ENCODE measurements at places on chromosomes 12 and 14.

GRCh38 chr14:92416544-92416943 lies 93.6 kb downstream of the SLC24A4 start:
- no peak for DNase-seq

DNA sequence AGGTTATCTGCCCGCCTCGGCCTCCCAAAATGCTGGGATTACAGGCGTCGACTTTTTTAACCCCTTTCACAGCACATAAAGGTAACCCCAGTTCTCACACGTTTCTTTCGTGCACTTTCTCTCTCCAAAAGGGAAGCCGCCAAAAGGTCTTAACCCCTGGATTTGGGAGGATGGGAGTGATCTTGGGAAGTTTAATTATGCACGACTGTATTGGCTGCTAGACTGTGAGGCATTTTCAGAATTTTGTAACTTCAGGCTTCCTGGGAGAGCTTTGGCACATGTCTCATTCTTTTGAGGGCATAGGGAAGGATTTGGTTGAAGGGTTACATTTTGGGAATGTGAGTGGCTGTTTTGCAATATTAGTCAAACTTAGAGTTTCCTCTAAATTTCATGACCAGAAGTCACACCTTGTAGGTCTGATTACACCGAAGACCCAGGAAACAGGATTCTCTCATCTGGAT lies 1.4 kb upstream of the SMARCC2 start:
- no peak for DNase-seq

- no peak for DNase-seq
Measured at GRCh38 chr12:40123496-40123895, 17.6 kb upstream of the SLC2A13 start.

DNA sequence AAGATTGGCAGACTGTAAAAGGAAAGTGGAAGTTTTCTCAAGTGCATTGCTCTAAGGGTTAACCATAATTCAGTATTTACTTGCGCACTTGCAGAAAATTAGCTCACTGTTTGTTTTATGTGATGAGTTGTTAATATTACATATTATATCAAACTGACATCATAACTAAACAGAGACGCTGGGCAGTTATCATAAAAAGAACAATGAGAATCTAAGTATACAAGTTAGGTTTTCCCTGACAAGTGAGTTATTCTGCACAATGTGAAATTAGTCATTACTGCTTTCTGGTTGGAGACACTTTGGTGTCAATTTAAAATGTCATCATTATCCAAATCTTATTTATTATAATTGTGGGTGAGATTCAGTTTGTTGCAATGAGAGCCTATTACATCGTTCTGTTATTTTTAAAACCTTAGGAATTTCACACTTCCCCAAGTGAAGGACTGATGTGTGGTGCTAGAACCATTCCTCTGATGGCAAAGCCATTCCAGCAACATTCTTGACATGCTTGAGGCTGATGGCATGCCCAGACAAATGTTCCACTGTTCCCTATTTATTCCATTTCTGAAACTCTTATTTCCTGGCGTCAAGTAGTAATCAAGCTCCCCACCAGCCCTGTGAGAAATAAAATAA lies 90.1 kb upstream of the FLRT2 start:
- DNase-seq, result no peak

DNA sequence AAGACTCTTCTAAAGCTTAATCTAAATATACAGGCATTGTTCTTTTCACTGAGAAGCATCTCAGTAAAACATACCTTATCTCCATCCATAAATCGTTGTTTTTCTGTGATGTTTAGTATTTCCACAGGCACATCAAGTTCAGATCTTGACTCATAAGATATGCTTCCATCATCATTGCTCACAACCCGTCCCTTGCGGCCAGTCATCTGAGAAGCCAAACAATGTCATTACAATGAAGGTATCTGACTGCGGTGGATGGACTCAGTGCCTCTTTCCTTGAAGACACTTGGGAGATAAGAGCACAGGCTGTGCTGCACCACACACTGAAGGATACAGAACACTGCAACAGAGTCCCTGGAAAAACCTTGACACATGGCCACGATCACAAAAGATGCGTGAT lies 44.8 kb downstream of the SBNO1 start:
- DNase-seq, result no peak

DNA sequence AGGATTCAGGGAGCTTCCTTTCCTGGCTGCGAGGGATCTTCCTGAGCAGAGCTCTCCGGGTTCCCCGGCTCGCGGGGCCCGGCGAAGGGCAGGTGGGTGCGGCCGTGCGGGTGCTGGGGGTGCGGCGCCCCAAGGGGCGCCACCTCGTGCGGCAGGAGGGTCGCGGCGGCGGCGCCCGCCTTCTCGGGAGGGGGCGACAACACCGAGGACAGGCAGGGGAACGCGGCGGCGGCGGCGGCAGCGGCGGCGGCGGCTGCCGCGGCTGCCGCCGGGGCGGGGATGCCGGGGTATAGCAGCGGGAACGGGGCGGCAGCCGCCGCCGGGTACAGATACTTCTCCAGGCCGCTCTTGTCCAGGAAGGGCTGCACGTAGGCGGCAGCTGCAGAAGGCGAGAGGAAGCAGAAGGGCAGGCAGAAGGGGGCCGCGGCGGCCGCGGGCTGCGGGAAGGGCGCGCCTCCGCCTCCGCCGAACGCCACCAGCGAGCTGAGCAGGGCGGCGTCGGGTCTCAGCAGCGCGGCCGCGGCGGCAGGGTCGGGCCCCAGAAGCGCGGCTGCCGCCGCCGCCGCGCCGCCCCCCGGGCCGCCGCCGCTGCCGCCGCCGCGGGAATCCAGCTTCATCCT lies 2.7 kb downstream of the BHLHE41 start:
- DNase-seq, result peak; percentile 37

GRCh38 chr14:69483765-69484443 lies 624 bp upstream of the PLEKHD1 start:
- no peak for DNase-seq

DNA sequence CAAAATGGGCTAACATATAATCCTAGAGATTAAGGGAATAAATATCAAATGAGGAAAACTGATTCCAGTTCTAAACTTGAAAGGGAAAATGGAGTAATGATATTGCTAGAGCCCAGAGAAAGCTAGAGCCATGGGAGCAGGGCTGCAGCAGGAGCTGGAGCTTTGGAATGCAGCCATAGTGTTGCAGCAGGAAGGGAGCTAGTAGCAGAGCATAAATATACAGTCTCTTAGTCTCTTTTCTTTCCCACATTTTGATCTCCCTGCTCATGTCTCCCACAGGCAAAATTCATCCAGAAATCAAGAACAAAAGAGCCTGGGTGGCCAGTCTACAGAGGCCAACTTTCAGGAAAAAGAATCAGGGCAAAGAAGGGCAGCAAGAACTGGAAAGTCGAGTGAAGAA lies 253.7 kb downstream of the ATXN7L3B start:
- DNase-seq, result no peak

DNA sequence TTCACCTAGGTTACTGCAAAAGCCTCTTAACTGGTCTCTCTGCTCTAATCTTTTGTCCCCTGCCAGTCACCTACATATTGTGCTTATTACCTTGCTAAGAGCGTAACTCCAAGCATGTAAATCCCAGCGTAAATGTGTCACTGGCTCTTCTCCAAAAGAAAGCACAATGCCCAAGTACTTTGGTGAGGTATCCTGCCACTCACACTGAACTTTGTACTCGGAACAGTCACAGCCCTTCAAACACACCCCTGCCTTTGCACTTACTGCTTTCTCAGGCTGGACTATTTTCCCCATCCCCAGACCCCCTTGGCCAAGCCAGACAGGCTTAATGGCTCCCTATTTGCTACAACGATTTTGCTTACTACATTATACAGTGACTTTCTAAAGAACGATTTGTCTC lies 31.7 kb downstream of the GALNT4 start:
- no peak for DNase-seq

GRCh38 chr12:106107566-106107965 lies 31.2 kb downstream of the NUAK1 start:
- DNase-seq, result no peak

- no peak for DNase-seq
Measured at GRCh38 chr12:96919510-96920210, 12.6 kb downstream of the NEDD1 start.

GRCh38 chr12:69064734-69065443 lies 131.9 kb upstream of the CPM start:
- no peak for DNase-seq

GRCh38 chr12:21940549-21941505 lies at the start of gene ABCC9:
ABCC9 (minus strand) TSS chr12:21941426; CDS start chr12:21936674, 4,752 bp downstream.
- no peak for DNase-seq

- DNase-seq, result no peak
Measured at GRCh38 chr12:111457071-111457470, 51.3 kb downstream of the SH2B3 start.

GRCh38 chr14:99093532-99094517 lies 178.2 kb downstream of the BCL11B start:
- no peak for DNase-seq

DNA sequence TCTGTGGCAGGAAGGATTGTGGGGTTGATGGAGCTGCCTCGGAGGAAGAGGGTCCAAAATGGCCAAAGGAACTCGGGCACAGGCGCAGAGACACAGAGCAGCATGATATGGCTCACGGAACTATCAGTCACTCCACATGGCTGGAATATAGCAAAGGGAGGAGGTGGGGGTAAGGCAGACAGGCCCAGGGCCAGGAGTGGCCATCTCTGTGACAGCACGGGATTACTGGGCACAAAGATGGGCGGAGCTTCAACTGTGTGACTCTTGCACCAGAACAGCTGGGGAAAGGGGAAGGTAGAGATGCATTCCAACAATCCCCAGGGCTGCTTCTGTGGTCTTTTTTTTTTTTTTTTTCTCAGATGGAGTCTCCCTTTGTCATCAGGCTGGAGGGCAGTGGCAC lies 24.8 kb upstream of the EML1 start:
- no peak for DNase-seq

DNA sequence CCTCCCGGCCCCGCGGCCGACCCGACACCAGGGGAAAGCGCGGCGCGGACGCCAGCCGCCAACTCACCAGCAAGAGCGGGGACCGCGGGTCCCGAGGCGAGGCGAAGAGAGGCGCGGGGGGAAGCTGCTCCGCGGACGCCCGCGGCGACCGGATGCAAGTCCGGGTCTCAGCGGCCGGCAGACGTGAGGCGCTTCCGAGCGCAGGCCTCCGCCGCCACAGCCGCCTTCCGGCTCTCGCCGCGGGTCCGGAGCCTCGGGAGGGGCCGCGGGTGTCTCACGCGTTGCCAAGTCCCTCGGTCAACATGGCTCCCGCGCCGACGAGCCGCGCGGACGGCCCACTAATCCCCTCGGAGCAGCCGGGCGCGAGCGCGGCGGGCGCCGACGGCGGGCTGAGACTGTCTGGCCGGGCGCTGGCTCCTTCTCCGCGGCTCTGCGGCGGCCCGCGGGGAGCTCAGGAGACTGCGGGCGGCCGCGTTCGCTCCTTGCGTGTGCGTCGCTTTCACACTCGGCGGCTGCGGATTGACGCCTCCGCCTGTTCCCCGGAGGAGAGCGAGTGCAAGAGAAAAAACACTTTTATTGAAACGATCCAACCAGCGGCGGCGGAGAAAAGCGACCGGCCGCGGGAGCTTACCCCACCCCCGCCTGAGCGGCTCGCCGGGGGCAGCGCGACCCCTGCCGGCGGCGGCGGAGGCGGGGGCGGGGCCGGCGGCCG lies at the start of gene CDK17:
CDK17 (minus strand) TSS at position 521 of the 712 bp plus-strand sequence. CDS start 65,603 bp downstream, outside the sequence.
- DNase-seq, result peak; percentile 92

- DNase-seq, result no peak
Measured at GRCh38 chr14:49106741-49107667, 479.2 kb downstream of the RPS29 start.

GRCh38 chr14:102602421-102603292 lies 10.2 kb downstream of the RCOR1 start:
- DNase-seq, result no peak

DNA sequence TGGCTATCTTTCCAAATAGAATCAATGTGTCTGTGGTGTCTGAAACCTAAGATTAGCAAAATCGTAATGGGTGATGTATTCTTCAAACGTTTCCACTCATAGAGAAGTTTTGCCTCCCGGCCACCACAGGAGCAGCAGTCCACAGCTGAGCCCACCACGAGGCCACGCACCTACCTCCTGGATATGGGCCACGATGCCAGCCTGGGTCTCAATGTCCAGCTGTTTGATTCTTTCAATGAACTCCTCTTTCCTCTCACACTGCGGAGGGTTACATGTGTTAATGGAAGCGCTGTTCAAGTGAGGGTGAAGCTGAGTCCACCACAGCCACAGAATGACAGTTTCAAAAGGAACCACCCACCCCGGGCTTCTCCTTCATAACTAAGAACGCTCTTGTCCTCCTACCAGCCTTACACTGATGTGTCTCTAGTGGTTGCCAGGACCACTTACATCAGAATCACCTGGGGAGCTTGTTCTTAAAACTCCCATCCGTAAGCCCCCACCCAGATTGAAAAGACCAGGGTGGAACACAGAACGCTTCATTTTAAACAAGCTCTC lies 75.3 kb downstream of the CCDC88C start:
- DNase-seq, result no peak

GRCh38 chr14:74879427-74880182 lies 2.1 kb upstream of the DLST start:
- no peak for DNase-seq

GRCh38 chr12:12714276-12715021 lies 2.7 kb upstream of the CDKN1B start:
- DNase-seq, result peak; percentile 82

DNA sequence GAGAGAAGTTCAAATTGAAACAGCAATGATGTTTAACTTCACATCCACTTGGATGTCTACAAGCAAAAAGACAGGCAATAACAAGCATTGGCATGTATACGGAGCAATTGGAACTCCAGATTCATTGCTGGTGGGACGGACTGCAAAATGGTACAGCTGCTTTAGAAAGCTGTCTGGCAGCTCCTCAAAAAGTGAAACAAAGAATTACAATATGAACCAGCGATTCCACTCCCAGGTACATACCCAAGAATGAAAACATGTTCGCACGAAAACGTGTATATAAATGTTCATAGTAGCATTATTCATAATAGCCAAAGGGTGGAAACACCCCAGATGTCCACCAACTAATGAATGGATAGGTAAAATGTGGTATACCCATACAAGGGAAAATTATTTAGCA lies 125.7 kb downstream of the HMGA2 start:
- no peak for DNase-seq

DNA sequence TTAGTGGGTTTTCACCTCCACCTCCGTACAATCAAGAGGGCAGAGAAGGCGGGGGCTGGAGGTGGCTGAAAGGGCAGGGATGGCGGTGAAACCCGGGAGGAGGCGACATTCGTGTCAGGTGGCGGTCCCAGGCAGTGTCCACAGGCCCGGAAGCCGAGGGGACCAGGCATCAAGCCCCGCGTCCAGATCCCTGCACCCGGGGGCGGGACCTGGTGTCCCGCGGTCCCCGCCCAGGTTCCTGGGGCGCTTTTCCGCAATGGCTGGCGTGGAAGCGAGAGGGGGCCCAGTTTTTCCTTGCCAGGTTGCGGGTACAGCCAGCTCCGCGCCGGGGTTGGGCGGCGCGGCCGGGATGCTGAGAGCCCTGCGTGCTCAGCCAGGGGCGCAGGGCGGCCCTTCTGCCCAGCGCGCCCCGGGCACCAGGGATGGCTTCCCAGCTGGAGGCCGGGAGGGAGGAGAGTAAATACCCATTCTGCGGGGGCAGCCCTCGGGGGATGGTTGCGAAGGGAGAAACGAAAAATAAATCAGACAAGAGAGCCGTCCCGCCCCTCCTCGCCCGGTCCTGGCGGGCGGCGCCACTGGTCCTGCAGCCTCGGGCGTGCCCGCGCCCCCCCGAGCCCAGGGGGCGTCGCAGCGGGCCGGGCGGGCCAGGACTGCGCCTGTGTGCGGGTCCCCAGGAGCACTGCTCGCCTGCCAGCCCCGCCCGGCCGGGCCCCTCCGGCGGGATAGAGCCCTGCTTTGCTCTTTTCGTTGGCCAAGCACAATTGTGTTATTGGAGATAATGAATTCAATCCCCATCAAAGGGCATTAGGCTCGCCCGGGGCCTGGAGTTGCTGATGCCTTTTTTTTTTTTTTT lies 11.5 kb downstream of the FOXA1 start:
- no peak for DNase-seq

GRCh38 chr12:24730489-24730896 lies 218.4 kb downstream of the BCAT1 start:
- DNase-seq, result peak; percentile 44
